NCI-H82 (cell line): ENCODE measurements at places on chromosomes 2 and 18.

- peak; percentile 65 for DNase-seq
Measured at GRCh38 chr18:75208155-75208835, 644 bp downstream of the PTGR3 start.

GRCh38 chr2:19838616-19839015 lies 63.2 kb downstream of the TTC32 start:
- DNase-seq = no peak

DNA sequence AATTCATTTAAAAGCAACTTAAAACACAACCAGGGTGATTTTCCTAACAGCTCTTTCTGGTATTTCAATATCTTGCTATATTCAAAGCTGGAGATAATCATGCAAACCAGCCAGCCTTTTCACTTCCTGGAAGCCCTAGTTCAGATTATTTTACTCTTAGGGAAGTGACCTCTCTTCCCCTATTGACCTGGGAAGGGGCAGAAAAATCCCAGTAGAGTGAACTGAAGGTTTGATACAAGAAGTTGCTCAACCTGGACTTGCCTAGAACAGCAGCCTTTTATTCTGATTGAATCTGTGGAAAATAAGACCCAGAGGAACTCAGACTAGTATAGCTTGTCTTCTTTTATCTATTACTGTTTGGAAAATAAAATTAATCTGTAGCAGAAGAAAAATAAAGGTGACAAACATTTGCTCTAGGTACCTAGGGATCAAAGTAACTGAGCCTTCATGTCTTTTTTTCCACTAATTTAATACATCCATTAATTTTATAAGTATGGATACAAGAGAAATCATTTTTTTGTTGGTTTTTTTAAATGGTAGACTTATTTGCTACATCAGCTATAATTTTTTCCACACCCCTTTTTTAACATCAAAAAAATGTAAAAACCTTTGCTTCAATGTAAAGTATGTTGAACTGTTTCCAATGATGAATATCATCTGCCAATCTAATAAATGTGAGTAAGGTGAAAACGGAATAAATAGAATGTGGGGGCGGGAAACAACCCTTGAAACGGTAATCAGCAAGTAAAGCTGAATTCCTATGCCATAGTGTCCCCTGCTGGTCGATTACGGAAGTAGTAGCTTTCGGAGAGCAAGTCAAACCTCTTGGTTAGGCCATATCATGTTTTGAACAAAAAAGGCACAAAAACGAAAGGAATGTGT lies 629.9 kb downstream of the NRXN1 start:
- DNase-seq = peak; percentile 86

DNA sequence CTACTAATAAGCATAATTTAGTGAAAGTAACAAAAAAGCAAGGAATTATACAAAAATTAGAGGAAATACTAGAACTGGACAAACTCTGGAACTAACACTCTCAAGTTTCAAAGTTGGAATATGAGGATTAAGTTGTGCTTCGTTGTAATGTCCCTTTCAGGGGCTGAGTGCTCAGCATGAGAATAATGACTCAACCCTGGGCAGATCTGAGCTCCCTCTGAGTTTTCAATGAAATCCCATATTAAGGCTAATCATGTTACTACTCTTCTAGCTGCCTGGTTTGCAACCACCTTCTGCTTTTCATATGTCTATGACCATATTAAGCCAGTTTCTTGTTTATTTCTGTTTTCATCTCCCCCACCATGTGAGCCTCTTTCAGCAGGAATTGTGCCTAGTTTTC lies 274.9 kb upstream of the LRRTM4 start:
- DNase-seq = no peak

DNA sequence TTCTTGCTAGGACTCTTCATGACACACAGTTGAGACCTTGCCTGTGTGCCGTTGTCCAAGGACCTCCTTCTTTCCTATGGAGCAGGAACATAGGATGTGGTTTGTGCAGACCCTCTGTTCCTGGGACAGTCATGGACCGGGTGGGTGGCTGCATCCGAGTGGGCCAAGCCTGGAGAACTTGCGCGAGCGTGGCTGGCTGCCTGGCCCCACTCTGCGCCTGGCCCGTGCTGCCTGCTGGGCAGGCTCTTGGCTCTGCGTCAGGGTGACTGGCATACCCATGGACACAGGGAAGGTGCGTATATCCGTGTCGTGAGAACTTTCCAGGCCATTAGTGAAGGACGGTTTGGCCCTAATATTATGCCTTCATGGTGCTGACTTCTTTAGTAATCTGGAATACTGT lies 68.2 kb downstream of the DCDC2C start:
- no peak for DNase-seq
